ENCODE measurements at places on chromosomes 5 and 9.

GRCh38 chr5:127409921-127410675, 107.3 kb upstream of the PRRC1 start:
- DNase-seq = no peak

GRCh38 chr5:14270209-14270702, 127.1 kb downstream of the TRIO start:
- DNase-seq = no peak

- DNase-seq = no peak
Measured at GRCh38 chr9:127717766-127718165, 1.9 kb downstream of the TTC16 start.

DNA sequence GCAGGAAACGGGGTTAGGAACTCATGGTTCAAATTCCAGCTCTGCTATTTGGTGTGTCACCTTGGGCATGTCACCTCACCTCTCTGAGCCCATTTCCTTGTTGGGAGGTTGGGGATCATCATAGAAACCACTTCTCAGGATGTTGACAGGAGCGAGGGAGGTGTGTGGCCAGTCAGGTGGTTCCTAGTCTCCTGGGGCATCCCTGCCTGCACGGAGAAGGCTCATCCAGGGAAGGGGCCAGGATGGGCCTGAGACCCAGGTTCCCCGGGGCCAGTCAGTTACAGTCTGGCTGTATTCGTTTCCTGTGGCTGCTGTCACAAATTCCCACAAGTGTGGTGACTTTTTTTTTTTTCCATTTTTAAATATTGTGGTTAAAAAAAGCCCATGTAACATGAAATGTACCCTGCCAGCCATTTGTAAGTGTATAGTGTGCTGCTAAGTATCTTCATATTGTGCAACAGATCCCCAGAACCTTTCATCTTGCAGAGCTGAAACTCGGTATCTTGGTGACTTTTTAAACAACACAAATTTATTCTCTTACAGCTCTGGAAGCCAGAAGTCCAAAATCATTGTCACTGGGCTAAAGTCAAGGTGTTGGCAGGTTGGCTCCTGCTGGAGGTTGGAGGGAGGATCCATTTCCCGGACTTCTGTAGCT, 78.7 kb upstream of the UNC5A start:
- no peak for DNase-seq

DNA sequence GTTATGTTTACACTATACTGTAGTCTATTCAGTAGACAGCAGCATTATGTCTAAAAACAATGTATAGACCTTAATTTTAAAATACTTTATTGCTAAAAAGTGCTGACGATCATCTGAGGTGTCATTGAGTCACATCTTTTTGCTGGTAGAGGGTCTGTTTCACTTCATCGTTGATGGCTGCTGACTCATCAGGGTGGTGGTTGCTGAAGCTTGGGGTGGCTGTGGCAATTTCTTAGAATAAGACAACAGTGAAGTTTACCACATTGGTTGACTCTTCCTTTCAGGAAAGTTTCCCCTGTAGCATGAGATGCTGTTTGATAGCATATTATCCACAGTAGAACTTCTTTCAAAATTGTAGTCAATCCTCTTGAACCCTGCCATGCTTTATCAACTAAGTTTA, 150.3 kb downstream of the FBXL7 start:
- DNase-seq = no peak
